ENCODE measurements at places on chromosomes 5 and 9.

DNA sequence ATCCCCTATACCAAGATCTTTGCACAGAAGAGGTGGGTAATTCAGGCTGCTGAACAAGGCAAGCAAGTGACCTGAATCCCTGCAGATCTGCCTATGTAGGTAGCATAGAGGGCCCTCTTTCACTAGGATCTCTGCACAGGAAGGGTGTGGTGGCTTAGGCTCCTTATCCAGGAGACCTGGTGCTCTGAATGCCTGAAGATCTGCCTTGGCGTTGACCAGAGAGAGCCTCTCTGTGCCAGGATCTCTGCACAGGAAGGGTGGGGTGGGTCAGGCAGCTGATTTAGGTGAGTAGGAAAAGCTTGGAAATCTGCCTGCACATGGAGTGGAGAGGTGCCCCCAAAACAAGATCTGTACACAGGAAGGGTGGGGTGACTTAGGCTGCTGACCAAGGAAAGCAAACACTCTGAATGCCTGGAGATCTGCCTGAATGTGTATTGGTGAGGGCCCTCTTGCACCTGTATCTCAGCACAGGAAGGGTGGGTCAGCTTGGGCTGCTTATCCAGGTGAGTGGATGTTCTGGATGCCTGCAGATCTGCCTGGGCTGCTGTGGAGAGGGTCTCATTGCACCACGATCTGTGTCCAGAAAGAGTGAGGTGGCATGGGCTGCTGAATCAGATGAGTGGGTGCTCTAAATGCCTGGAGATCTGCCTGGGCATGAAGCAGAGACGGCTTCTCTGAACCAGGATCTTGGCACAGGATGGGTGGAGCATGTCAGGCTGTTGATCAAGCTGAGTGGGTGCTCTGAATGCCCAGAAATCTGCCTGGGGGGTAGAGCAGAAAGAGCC lies 365.9 kb downstream of the DMAC1 start:
- no peak for DNase-seq

DNA sequence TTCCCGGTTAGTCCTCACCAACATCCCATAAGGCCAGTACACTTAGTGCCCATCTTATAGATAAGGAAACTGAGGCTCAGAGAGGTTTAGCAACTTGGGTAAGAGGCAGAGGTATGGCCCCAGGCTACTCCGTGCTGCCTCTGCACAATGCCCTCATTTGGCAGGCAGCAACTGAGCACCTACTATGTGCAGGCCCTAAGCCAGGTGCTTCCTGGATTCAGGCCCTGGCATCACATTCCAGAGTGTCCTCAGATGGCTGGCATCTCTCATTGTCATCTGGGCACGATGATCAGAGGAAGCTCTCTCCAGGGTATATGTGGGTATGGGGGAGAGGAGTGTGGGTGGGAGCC lies 53.8 kb upstream of the PSD2 start:
- no peak for DNase-seq

- DNase-seq: no peak
These were observed 237.8 kb downstream of the SEC61B start for GRCh38 chr9:99459919-99460318.

- no peak for DNase-seq
These were observed 51.8 kb upstream of the GALNT10 start for GRCh38 chr5:154138701-154139100.

DNA sequence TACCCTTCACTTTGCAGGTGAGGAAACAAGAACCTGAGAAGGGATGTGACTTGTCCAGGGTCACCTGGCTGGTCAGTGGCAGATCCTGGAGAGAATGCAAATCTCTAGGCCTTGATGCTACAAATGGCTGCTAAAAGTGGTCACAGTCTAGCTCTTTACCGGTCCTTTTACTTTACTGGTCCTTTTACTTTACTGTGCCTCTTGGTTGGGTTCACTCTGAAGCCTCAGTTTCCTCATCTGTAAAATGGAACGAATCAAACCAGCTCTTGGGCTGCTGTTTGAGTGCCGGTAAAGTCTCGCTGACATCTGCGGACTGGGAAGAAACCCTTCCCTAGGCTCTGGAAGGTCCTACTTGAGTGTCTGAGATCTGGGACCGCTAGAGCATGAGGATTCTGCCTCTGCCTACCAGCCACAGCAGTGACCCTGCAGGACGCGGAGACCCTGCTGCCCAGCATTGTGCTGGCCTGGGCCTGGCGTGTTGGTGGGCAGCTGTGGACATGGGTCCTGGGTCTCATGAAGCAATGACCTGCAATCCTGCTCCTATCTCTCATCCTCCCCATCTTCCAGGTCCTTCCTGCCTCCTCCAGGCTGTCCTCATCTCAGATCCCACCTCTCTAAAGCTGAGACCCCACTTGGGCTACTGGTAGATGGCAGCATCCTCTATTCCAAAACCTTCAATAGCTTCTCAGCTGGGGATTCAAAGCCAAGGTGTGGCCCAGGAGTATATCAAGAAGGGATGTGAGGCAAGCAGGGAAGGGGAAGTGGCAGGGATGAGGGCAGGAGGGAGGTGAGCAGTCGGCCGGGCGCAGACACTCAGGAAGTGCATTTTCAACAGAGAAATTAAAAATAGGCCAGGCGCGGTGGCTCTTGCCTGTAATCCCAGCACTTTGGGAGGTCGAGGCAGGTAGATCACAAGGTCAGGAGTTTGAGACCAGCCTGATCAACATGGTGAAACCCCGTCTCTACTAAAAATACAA lies 13.3 kb downstream of the CORO2A start:
- no peak for DNase-seq

- no peak for DNase-seq
These were observed 678.1 kb upstream of the ZNF608 start for GRCh38 chr5:125424402-125425141.

Measured in stimulated activated CD4-positive, alpha-beta T cell treated with anti-CD3 and anti-CD28 coated beads, Interleukin-1b, Interleukin-23, amount 100 ng/mL, for 4 hours (primary cell).